Retinal pigment epithelial cell (primary cell): ENCODE measurements at places on chromosomes 1 and 21.

GRCh38 chr1:218298398-218298797, 13.3 kb downstream of the RRP15 start:
- no peak for DNase-seq

DNA sequence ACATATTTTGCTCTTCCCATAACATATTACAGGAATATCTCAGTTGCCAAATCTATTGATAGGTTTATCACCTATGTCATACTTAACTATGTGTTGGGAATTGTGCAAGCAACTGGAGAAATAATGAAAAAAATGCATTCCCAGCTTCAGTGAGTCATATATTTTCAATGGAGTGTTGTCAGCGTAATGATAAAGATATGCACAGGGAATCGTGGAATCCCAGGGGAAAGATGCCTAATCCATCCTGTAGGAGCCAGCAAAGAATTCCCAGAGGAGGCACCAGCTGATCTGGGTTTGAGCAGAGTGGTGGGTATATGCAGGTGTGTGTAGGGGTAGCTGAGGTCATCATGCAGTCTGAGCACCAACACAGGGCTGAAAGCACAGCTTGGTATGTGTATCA, 213.3 kb upstream of the DAB1 start:
- DNase-seq, result no peak

GRCh38 chr1:92960395-92961130, 699 bp downstream of the DIPK1A start:
- peak; percentile 81 for DNase-seq

DNA sequence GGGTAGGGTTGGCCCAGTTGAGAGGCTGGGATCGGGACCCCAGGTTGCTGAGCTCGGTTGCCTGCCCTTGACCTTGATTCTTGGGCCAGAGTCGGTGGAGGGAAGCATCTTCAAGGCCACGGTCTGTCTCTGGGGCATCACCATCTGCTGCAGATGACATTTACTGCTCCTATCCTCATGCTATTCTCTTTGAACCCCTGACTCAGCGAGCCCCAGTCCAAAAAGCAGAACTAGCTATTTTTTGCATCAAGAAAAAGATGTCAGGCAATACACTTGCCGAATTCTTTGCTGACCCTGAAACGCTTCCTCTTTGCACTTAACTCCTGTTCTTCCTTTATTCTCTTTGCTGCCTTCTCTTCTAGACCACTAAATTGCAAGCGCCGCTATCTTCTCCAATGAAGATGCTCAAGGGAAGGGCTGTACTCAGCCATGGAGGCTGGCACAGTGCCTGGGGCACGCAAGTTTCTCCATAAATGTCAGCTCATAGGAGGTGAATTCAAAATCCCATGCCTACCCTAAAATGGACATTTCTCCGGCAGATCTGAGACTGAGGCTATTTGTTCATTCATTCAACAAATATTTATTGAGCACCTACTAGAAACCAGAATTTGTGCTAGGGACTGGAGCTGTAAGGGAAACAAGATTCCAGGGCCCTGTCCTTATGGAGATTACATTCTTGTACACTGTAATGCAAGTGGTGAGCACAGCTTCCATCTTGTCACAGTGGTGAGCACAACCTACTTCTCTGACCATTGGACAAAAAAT, 20.5 kb upstream of the CAPZB start:
- no peak for DNase-seq

DNA sequence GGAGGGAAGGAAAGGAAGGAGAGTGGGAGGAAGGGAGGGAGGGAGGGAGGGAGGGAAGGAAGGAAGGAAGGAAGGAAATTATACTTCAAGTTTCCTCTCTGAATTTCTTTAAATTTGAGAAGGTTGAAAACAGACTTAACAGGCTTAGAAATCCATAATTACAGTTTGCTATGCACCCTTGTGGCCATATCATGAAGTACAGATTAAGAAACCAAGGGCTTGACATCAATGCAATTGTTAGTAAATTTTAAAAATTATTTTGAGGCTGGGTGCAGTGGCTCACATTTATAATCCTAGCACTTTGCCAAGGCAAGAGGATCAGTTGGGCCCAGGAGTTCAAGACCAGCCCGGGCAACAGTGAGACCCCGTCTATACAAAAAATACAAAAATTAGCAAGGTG, 14.4 kb downstream of the ANP32E start:
- DNase-seq, result no peak

GRCh38 chr1:39387452-39387851, 104.0 kb upstream of the BMP8A start:
- peak; percentile 51 for DNase-seq

- DNase-seq, result no peak
Measured at GRCh38 chr1:177354247-177354646, 183.5 kb downstream of the BRINP2 start.

GRCh38 chr1:29134695-29135028, 11.0 kb upstream of the TMEM200B start:
- no peak for DNase-seq

- no peak for DNase-seq
Measured at GRCh38 chr1:207848234-207848633, 62.7 kb downstream of the CD34 start.

DNA sequence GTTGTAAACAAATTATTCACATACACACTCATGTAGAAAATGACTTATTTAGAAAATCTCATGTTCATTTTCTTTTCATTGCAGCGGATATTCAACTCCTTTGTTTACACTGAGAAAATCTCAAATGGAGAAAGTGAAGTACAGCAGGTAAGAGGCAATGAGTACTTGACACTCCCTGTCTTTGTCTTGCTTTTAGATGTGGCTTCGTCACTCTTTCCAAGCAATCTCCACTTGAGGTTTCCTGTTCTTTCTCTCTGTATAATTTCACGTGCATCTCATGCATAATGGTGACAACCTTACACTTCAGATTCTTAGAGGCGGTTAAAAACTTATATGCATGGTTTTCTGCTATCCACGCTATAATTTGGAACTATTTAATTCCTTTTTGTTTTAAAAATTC, 80.6 kb downstream of the CACHD1 start:
- no peak for DNase-seq

GRCh38 chr1:1291023-1291528, 10.8 kb downstream of the SCNN1D start:
- no peak for DNase-seq

DNA sequence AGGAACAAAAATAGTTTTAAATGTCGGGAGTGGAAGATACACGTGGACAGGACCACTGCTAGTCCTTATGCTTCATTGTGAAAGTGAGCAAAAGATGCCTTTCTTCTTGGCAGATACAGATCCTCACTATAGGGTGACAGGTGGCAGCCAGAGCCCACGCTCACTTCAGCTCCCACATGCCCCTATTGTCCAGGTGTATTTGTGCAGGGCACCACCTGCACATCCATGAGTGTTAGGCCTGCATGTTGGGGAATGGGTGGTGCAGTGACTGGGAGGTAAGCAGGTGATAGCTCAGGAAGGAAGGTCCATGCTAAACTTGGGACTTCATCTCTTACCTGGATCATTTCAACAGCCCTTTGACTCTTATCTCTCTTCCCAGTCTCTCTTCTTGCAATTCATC, 27.4 kb downstream of the SLC5A9 start:
- DNase-seq, result no peak

DNA sequence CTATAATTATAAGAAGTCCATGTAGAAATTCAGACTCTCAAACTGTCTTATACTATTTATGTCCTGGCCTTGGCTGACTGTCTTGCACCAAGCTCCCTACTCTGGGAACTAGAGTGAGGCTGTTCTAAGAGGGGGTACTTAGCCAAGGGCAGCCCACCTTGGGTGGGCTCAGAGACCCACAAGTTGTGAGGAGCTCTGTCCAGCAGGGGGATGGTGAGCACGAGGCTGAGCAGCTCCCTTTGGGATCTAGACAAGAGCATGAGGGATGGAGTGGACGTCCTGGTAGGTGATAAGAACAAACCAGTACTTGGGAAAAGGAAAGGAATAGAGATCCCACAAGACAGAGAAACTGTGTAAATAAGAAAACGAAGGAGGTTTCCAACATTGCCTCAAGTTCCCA, 127.1 kb upstream of the SLC44A3 start:
- no peak for DNase-seq

GRCh38 chr21:44551340-44551961, at the start of gene KRTAP10-2:
TSS of gene KRTAP10-2 (minus strand) at chr21:44551505. CDS start at chr21:44551458, 47 bp downstream.
- DNase-seq, result no peak

GRCh38 chr1:171715813-171716251, 26.0 kb downstream of the VAMP4 start:
- no peak for DNase-seq

- peak; percentile 71 for DNase-seq
Measured at GRCh38 chr1:236021424-236022135, 43.3 kb downstream of the NID1 start.

DNA sequence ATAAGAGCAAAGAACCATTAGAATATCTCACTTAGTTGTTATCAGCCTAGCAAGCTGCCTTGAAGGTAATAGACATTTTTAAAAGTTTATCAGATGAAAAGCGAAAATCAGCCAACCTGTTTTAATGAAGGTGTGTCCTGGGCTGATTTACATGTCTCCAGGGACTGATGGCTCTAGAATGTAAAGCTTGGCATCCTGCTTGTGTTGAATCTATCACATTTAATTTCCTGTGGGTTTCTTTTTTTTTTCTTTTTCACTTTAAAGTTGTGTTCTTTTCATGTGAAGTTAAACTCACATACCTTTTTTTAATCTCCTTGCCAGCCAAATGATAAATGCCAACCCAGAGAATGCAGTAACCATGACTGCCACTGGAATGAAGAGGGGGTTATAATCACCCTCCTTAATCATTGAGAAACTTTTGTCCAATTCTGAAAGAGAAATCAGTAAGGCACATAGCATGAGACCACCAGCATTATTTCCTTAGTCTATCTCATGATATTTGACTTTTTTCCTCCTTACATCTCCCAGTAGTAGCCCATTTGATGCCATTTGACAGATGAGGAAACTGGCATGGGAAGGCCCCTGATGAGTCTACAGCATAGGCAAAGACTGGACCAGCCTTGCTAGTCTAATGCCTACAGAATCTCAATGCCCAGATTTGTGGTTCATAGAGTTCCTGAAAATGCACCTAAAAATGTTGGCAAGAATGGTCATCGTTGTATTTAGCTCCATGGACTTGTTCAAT, 10.0 kb downstream of the SELL start:
- DNase-seq, result no peak

DNA sequence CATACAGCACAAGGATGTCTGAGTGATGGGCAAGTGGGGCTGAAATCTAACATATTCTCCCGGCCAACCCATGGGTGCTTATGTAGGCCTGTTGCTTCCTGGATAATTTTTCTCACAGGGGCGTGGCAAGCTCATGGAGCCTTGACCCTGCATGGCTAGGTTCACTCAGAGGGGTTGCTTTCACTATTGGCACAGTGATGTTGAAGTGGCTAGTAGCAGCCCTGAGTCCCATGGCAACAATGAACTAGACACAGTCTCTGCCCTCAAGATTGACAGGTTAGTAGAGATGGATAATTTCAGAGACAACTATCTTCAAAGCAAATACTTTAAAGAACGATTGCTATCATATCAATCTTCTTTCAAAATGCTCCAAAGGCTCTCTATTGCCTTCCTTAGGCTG, 6.5 kb upstream of the MAB21L3 start:
- no peak for DNase-seq

DNA sequence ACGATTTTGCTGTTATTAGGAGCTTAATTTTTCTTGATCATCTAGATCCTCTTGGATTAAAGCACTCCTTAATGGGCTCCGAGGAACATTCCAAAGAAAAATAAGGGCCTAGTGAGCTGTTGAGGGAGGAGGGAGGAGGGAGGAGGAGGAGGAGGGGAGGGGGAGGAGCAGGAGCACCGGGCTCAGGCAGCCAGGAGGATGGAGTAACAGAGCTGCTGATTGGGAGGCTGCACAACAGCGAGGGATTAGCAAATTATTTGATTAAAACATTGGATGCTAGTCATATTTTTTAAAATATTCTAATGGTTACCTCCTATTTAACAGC, 302.1 kb upstream of the RRP15 start:
- DNase-seq, result peak; percentile 22

DNA sequence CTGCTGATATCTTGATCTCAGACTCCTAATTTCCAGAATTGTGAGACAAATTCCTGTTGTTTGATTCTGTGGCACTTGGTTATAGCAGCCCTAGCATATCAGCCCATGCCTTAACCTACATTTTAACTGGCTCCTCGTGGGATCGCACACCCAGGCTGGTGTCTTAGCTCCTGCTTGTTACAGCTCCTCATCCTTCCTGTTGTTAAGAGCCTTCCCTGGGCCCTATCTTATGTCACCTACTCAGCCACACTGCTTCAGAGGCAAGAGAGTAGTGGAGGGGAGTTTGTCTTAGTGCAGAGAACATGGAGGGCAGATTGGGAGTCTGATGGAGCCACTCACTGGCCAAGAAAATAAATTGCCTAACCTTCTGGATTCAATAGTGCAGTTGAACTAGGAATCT, 131.0 kb downstream of the ROR1 start:
- DNase-seq, result no peak

GRCh38 chr21:45523411-45524101, 18.7 kb downstream of the SLC19A1 start:
- no peak for DNase-seq

- DNase-seq, result no peak
Measured at GRCh38 chr1:19229229-19229628, 19.2 kb upstream of the UBR4 start.

- no peak for DNase-seq
Measured at GRCh38 chr21:24272521-24272938, 1334.8 kb downstream of the MRPL39 start.

DNA sequence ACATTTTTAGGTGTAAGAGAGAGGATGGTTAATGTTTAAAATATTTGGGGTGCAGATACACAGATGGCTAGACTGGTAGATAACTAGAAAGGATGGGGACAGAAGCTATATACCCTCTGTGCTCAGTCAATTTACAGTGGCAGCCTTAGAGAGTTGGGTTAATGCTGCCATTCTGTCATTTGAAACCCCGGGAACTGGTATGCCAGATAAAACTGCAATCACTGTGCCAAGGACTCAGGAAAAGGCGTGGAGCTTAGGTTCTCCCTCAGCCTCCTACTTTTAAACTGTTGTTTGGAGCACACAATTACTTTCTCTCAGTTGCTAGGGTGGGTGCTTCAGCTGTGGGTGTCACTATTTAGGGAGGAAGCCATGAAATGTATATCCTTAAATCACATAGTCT, 90.0 kb upstream of the HNRNPU start:
- DNase-seq, result no peak

GRCh38 chr1:30916296-30916695, 7.7 kb upstream of the SDC3 start:
- DNase-seq, result no peak

- DNase-seq, result no peak
Measured at GRCh38 chr1:92877792-92878191, 46.0 kb downstream of the RPL5 start.

DNA sequence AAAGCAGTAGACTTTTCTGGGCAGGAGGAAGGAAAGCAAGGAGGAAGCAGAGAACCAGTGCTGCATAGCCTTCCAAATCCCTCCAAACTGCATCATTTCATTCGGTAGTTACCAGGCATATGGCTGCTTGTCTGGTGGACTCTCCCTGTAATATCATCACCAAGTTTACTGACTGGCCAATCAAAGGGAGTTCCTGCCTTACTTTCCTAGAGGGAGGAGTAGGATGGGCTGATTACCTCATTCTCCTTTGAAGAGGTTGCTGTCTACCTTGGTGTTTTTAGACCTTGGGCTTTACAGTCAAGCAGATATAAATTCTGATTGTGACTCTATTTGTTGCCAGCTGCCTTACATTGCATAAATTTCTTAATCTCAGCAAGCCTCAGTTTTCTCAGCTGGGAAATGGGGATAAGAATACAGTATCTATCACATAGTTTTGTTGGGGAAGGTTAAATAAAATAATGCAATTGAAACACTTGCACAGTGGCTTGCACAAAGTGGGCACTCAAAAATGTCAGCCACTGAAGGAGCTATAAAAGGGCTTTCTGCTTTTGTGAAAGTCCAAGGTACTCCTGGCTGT, 297.3 kb upstream of the PROX1 start:
- no peak for DNase-seq

- peak; percentile 95 for DNase-seq
Measured at GRCh38 chr1:228902781-228903433, 167.6 kb downstream of the RHOU start.
